ENCODE measurements at places on chromosomes 5 and 9.

DNA sequence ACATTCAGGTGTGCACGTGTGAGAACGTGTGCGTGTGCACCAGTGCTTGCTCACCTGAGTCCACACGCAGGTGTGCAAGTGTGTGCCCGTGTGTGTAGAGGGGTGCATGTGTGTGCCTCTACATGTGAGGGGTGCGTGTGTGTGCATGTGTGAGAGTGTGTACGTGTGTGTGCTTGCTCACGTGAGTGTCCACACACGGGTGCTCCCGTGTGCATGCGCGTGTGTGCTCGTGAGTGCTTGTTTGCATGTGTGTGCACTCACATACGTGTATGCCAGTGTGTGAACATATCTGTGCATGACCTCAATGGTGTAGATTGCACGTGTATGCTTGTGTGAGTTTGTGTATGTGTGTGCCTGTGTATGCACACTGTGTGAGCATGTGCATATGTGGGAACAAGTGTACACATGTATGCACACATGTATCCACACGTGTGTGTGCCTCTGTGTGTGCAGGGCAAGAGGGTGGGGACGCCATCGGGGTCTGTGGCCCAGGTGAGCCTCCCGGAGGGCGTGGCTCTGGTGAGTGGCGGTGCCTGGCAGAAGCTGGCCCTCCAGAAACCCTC is 40.6 kb upstream of the NOTCH1 start:
- no peak for DNase-seq

GRCh38 chr5:162068412-162068811 is 839 bp downstream of the GABRG2 start:
- DNase-seq, result no peak

GRCh38 chr5:138573949-138574670 is 1.1 kb downstream of the HSPA9 start:
- no peak for DNase-seq

DNA sequence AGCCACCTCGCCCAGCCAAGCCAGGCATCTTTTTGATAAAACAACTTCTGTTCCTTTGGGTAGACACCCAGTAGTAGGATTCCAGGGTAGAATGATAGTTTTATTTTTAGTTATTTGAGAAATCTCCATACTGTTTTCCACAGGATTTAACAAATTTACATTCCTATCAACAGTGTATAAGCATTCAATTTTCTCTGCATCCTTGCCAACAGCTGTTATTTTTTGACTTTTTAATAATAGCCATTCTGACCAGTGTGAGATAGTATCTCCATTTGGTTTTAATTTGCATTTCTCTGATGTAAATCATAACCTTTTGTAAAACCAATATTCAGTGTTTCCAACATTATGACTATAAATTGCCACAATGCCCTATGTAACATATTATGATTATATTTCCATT is 28.2 kb upstream of the CCNB1 start:
- DNase-seq, result no peak

GRCh38 chr9:94472806-94473360 is 82.0 kb upstream of the PCAT7 start:
- no peak for DNase-seq

DNA sequence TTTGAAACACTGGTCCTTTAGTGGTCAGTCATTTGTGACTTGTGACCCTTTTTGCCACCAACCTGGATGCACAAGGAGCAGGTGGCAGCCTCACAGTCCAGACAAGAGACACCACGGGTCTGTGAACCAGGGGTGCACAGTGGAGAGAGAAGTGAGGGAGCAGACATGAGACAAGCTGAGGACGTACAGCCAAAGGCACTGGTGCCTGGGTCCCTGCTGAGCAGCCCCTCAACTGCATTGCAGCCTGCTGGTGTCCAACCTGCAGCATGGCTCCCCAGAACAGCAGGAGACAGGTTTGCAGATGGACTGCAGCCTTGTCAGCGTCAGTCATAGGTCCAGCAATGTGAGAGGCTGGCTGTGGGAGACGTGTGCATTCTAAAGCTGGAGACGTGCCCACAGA is 124.2 kb upstream of the FSTL4 start:
- no peak for DNase-seq

DNA sequence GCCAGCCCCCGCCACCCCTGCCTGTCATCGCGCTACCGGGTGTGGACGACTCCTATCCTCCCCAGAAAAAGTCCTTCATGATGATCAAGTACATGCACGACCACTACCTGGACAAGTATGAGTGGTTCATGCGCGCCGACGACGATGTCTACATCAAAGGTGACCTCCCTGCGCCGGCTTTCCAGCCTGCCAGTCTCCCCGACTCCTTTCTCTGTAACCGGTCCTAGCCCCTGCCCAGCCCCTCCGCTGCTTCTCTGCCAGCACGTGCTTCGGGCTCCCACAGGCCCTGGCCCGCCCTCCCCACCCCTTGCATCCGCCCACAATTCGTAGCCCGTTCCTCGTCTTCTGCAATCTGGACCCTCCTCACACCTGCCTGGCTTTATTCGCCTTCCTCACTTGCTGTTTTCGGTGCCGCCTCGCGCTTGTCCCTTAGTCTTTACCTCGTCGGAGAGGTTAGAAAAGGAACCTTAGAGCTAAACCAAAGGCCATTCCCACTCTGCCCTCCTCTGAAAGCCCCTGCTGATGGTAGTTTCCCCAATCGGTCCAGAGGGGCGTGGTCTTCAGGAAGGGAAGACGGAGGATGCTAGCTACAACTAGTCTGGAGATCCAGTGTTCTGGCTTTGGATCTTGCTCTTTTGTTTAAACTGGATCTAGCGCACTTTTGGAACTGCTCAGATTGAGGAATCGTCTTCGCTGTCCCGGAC is 1.4 kb downstream of the CHSY3 start:
- no peak for DNase-seq

DNA sequence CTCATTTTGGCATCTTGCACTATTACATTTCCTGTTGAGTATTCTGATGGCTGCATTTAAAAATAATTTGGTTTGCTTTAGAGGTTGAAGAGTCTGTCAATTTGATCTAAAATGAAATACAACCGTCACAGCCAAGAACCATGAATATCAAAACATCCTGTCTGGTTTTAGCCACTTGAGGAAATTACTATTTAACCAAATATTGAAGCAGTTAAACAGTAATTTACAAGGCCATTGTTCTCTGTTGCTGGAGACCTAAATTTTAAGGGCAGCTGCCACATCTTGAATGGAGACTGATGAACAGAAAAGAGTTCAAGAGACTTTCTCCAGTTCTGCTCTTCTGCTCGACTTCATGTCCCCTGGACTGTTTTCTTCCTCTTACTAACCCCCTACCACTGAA is 549.4 kb downstream of the LRRC70 start:
- no peak for DNase-seq

GRCh38 chr5:103942587-103943186 is 380.1 kb upstream of the NUDT12 start:
- no peak for DNase-seq

All from stimulated activated CD4-positive, alpha-beta T cell treated with anti-CD3 and anti-CD28 coated beads, Interleukin-1b, Interleukin-23, amount 100 ng/mL, for 1 hour (primary cell).